ENCODE measurements at places on chromosomes 3 and 15. TPM values are rescaled to one million over a fixed set of nuclear protein-coding genes. Genes with fewer than 3 reads are reported as not detected.
A peak's percentile ranks its signal among the peaks of the same experiment; 100 is the strongest.

GRCh38 chr15:98712845-98713584, 64.7 kb downstream of the IGF1R start:
- H3K36me3 ChIP-seq, result peaks cover 23% of the 10 kb centered on the region
- H3K4me1 ChIP-seq, result peaks cover 37% of the 10 kb centered on the region
- no peak for DNase-seq
- H3K27me3 ChIP-seq, result no peaks in the 10 kb centered on the region
- no peak overlapping the region for H3K4me3 ChIP-seq

DNA sequence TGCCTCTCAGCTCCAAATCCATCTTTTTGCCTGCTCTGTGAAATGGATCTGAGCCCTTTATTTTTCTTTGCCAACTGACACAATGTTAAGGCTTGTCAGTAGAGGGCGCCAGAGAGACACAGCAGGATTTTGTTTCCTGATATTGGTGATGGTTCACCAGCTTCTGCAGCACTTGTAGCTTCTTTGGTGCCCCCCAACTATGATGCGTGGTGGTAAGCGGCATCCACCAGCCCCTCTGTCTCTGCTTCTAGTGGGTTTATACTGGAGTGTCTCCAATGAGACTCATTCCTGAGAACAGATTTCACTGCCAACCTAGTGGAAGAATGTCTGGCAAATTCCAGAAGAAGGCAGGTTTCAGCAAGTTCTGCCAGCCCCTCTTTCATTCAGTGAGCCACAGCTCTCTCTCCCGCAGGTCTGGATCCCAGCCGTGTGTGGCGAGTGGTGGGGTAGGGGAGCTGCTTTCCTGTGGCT, 471.9 kb upstream of the FRG2C start:
- no peaks in the 10 kb centered on the region for H3K27me3 ChIP-seq
- no peaks in the 10 kb centered on the region for H3K36me3 ChIP-seq
- peak; percentile 60 for DNase-seq
- H3K4me3 ChIP-seq, result no peak overlapping the region

DNA sequence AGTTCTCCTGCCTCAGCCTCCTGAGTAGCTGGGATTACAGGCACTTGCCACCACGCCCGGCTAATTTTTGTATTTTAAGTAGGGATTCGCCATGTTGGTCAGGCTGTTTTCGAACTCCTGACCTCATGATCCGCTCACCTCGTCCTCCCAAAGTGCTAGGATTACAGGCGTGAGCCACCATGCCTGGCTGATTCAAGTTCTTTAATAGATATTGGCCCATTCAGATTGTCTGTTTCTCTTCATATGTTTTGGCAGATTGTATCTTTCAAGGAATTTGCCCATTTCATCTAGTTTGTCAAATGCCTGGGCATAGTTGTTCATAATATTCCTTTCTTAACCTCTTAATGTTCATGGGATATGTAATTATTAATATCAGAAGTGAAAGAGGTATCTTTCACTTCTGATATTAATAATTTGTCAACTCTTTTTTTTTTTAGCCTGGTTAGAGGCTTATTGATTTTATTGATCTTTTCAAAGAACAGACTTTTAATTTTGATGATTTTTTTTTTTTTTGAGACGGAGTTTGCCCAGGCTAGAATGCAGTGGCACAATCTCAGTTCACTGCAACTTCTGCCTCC, 40.2 kb upstream of the ZFAND6 start:
- no peaks in the 10 kb centered on the region for H3K36me3 ChIP-seq
- H3K4me3 ChIP-seq, result no peak overlapping the region
- H3K27me3 ChIP-seq, result no peaks in the 10 kb centered on the region
- no peak overlapping the region for H3K27ac ChIP-seq

- H3K27ac ChIP-seq, result no peak overlapping the region
- DNase-seq, result no peak
- peaks cover 3% of the 10 kb centered on the region for H3K36me3 ChIP-seq
- no peak overlapping the region for H3K4me3 ChIP-seq
- peaks cover 10% of the 10 kb centered on the region for H3K4me1 ChIP-seq
Observed at GRCh38 chr3:146262371-146263110, 11.6 kb upstream of the PLSCR4 start.

The ANP32A gene
- 318 TPM for total RNA-seq
